ENCODE measurements at places on chromosomes 13 and 19.

DNA sequence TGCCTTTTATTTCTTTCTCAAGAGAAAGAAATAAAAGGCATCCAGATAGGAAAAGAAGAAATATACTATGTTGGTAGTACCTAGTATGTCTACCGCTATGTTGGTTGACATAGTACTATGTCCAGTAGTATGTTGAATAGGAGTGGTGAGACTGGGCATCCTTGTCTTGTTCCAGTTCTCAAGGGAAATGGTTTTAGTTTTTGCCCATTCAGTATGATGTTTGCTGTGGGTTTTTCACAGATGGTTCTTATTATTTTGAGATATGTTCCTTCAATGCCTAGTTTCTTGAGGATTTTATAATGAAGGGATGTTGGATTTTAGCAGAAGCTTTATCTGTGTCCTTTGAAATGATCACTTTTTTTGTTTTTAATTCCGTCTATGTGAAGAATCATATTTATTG lies 53.0 kb upstream of the CSNK1A1L start:
- no peak for DNase-seq

GRCh38 chr13:35990196-35990595 lies 141.0 kb downstream of the DCLK1 start:
- no peak for DNase-seq

- DNase-seq: no peak
Observed at GRCh38 chr19:46824890-46825730, 25.5 kb downstream of the AP2S1 start.

DNA sequence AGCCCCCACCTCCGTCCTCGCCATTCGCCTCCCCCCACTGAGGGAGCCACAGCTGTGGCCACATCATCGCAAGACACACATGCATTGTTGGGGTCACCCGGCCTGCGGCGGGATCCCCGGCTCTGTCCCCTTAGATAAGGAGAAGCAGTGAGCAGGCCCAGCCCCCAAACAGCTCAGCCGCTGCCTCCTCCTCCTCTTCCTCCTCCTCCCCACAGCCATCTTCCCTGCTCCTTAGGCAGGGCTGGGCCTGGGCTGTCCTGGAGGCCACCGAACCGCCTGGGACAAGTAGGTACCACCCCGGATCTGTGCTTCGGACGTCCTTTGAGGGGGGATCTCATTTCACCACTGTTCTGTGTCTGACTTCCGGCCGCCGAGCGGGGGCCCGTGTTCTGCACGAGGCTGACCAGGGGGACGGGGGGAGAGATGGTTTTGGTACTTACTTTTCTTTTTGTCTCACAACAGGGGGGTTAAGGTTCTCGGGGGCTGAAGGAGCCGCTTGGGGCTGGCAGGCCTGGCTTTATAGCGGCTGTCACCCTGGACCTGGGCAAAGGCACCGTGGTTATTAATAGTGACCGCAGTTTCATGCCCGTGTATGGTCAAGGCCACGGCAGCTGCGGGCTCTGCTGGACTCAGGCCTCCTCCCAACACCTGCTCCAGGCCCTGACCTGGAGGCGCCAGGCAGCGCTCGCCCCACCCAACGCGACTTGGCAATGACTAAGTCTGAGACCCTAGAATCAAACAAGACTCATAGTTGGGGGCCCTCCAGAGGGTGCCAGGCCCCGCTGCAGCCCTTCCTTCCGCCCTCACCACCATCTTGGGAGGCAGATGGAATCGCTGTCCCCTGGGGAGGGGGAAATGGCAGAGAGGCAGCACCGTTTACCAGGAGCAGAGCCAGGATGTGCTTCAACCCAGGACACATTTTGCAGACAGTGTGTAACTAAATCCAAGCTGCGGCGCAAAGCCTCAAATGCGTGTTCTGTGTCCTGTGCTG lies 18.3 kb downstream of the NMRK2 start:
- DNase-seq: peak; percentile 82

DNA sequence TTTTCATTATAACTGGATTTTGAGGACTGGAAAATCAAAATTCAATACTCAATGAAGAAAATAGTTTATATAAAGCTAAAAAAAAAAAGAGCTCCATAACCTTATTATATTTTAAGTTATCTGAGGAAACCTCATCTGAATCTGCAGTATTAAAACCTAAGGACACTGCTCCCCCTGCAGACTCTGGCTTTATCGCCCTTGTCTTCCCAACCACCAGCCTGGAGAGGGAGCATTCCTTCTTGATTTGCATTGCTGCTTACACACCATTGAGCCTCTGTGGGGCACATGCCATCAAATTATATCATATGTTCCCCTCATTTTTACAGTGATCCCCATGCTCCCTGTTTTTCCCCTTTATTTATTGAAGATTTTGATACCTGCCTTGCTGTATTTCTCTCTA lies 871.4 kb upstream of the GPC6 start:
- DNase-seq: no peak

DNA sequence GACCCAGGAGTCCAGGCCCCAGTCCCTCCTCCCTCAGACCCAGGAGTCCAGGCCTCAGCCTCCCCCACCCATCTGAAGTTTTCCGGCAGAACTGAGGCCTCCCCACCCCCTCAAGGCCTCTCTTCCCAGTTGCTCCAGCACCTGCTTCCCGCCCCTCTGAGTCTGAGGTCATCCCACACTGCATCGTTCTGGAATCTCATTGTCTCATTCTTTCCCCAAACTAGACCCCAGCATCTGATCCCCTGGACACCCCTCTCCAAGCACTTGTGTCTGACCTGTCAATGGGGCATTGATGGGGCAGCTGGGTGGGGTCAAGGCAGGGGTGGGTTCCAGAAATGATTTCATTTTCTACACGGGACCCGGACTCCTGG lies 793 bp upstream of the SBK2 start:
- no peak for DNase-seq

DNA sequence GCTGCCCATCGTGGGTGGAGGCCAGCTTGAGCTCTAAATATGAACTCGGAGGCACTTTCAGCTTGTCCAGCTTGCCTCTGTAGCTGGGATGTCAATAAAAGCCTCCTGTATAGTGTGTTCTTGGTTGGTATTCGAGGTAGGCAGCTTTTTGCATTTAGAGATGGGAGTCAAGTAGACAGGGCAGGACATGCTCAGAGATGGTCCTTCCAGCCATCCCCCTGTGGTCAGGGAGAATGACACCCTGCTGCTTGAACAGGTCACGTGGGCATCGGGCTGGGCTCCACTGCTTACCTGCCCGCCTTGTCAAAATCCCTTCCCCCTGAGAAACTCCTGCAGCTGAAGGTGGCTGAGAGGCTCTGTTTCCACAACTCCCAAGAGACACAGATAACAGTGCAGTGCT lies 302.5 kb downstream of the ZNF536 start:
- no peak for DNase-seq

DNA sequence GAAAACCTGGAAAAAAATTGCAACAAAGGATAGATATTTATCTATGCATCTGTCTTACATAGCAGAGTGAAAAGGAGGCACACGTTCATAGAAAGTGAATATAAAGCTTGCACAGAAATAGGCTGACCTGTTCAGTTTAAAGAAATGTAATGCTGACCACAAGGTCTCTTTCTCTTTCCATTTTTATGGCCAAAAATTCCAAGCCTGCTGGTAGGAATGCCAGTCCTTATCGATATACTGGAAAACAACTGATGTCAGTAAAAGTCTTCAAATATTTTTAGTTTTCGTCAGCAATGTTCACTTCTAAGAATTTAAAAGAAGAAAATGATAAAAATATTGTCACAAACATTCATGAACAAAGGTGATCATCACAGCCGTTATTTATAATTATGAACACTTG lies 59.0 kb upstream of the MCF2L start:
- no peak for DNase-seq

- no peak for DNase-seq
Observed at GRCh38 chr13:39451301-39451700, 151.7 kb downstream of the LHFPL6 start.

DNA sequence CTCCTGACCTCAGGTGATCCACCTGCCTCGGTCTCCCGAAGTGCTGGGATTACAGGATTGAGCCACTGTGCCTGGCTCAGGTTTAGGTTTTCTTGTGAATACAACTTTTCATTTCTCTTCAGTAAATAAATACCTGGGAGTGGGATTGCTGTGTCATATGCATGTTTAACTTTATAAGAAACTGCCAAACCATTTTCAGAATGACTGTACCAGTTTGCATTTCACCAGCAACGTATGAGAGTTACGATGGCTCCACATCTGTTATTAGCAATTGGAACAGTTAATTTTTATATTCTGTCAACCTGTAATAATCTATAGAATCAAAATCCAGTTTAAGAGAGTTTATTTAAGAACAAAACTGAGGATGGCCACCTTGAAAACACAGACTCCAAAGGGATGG lies 52.2 kb downstream of the TEX26 start:
- no peak for DNase-seq

DNA sequence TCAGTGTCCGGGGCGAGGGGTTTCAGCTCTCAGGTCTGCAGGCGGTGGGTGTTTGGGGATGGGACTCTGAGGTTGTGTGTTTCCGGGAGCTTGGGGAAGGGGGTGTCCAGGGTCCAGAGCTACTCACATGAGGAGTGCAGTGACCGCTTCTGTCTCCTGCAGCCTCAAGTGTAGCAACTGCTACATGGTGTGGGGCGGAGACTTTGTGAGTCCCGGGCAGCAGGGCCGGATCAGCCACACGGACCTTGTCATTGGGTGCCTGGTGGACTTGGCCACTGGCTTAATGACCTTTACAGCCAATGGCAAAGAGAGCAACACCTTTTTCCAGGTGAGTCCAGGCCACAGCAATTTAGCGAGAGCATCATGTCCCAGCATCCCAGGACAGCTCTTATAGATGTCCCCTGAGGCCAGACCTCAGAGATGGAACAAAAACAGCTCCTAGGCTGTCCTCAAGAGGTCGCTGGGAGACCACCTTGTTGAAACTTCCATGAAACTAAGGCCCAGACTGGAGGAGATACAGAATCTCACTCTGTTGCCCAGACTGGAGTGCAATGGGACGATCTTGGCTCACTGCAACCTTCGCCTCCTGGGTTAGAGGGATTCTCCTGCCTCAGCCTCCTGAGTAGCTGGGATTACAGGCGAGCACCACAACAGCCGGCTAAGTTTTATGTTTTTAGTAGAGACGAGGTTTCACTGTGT lies 44.9 kb downstream of the RYR1 start:
- no peak for DNase-seq

GRCh38 chr13:38141792-38142191 lies 207.9 kb upstream of the UFM1 start:
- DNase-seq: no peak

DNA sequence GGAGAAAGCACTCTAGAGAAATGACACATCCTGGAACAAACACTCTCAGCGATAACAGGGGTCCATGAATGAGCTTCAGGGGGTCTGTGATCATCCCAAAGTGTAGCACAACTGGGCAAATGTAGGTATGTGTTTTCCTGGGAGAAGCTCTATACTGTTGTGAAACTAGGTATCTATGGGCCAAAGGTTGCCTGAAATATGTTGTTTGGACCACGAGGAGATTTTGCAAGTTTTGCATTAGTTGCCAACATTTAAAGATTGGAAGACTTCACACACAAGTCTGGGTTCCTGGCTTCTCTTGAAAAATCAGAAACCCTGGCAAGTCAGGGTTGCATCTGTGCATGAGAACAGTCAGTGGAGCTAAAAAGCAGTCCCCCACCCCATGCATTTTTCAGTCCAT lies 26.7 kb upstream of the POU2F2 start:
- DNase-seq: no peak

- DNase-seq: no peak
Observed at GRCh38 chr13:24146961-24147569, 13.5 kb upstream of the SPATA13 start.

DNA sequence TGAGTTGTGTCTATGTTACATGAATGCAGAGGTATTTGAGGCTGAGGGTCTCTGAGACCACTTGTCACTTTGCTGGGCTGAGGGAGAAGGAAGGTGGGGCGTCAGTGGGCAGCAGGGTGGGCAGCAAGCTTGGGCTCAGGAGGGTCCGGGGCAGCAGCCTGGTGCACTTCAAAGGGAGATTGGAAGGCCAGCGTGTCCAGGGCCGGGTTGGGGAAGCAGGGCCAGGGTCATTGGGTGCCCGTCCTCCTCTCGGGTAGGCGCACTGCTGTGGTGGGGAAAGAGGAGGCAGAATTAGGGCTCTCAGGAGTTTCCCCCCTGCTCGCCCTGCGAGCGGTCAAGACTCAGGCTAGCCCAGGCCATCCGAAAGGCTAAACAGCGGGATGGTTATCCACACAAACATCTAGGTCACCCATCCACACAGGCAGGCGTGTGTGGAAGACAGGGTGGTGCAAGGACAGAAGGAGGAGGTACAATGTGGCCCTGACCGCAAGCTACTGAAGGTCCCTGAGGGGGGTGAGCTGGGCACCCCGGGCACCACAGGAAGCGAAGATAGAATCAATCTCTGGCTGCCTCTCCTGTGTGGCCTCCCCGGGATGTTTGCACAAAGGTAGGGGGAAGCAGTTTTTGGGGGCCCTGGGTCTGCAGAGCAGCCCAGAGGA lies 37.7 kb downstream of the MYO9B start:
- DNase-seq: no peak

DNA sequence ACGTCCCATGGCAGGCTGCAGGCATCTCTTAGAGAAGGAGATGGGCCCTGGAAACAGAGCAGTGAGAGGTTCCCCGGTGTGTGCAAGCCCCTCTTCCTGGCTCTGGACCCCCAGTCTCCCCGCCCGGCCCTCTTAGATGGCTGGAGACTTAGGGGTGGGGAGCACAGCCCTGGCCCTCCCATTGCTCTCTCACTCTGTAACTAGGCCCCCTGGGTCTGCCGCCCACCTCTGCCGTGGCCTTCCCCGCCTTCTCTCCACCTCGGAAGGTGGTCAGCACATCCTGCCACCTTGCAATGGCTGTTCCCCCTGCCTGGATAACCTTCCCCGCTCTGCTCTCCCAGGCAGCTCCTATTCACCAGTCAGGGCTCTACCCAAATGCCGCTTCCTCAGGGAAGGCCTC lies 21.8 kb upstream of the C2CD4C start:
- peak; percentile 45 for DNase-seq

- no peak for DNase-seq
Observed at GRCh38 chr19:30785458-30786137, 413.4 kb downstream of the ZNF536 start.

DNA sequence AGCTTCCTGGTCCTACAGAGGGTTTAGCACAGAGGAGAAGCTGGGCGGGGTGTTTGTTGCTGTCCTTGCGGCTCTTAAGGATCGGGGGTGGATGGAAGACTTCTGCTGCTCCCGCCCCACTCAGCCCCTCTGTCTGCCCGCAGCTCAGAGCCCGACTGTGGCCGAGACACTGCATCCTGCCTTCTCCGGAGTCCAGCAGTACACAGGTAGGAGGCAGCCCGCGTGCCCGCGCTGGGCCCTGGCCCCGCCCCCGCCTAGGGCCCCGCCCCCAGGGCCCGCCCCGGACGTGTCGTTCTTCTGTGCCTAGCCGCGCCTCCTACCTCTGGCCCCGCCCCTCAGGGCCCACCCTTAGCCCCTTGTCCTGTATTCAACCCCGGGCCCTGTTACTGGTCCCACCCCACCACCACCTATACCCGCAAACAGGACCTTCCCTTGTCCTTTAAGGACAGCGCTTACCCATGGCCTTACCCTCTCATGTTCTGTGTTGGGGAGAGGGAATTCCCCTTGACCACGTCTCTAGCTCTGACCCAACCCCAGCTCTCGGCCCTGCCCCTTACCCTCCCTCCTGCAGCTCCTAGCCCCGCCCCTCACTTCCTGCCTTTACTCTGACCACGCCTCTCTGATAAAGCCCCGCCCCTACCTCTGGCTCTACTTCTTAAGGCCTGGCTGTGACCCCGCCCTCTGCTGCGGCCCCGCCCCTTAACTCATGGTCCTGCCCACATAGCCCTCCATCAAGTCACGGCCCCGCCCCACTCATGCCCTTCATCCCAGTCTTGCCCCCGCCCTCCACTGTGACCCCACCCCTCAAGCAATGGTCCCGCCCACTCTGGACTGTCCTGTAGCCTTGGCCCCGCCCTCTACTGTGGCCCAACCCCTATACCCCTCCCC lies 60.5 kb downstream of the CELF5 start:
- DNase-seq: no peak

Measured in Right ventricle myocardium inferior (tissue), 1 donor.